ENCODE measurements at places on chromosomes 4 and X.

DNA sequence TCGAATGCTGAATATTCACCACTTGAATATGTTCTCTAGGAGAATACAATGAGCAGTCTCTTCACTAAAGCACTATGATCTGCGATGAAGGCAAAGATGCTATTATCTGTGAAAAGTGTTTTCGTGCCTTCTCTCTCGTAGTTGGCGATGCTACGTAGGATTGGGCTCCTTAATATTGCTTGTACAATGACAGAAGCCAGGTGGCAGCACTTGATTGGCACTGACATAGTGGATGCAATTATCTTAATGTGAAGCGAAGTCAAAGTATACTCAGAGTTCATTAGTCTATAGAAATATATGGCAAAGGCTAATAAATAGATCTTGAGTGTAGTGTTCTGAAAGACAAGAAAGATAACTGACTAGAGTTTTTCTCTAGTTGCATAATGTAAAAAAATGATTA, 1135.7 kb upstream of the AGA start:
- no peak for DNase-seq

GRCh38 chr4:12846368-12846767, 637.8 kb downstream of the RAB28 start:
- no peak for DNase-seq

DNA sequence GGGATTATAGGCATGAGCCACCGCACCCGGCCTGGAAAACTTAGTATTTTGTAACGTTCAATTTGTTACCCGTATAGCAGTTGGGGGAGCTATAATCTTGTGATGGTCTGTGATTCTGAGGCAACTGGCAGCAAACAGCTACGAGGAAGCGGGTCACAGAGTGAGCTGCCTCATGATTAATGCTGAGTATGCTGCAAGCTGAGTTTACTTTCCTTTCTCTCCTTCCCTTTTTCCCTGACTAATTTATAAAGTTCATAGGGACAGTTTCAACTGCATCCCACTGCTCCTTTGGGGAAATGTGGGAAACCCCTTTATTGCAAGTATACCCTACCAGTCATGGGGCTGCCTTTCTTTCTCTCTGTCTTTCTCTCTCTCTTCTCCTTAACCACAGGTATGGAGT, 17.7 kb upstream of the ELOVL6 start:
- DNase-seq, result no peak

- DNase-seq, result no peak
Observed at GRCh38 chr4:4320951-4321714, 31.1 kb downstream of the ZBTB49 start.

GRCh38 chr4:122508083-122508482, 51.6 kb upstream of the IL2 start:
- DNase-seq, result no peak

DNA sequence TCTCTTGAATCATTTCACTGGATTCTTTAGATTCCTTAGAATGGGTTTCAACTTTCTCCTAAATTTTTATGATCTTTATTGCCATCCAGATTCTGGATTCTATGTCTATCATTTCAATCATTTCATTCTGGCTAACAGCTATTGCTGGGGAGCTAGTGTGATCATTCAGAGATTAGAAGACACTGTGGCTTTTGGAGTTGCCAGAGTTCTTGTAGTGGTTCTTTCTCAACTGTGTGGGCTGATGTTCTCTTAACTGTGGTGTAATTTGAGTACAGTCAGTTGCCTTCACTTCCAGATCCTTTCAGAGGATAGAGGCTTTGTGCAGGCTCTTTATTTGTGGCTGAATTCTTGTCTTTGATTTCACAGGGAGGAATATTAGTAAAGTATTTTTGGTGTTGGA, 12.1 kb upstream of the CSN2 start:
- DNase-seq, result no peak
